HEK293T (cell line): ENCODE measurements at places on chromosomes 7 and 10.

DNA sequence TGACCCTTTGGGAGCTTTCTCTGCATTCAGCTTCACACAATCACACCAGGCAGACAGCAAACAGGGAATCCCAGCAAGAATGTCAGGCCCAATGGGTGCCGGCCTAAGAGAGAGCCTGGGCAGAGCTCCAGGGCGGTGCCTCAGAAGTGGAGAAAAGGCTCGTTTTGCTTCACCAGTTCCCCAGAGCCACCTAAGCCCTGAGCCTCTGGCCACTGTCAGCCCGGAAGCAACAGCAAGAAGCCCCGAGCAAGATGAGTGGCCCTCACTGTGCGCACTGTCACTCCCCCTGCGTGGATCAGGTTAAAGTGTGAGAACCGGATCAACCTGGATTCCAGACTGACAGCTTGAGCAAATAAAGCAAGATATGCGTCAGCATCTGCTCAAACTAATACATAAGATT lies 14.7 kb downstream of the CNPY1 start:
- DNase-seq = no peak

GRCh38 chr10:80210259-80210658 lies 4.9 kb upstream of the ANXA11 start:
- no peak for DNase-seq

DNA sequence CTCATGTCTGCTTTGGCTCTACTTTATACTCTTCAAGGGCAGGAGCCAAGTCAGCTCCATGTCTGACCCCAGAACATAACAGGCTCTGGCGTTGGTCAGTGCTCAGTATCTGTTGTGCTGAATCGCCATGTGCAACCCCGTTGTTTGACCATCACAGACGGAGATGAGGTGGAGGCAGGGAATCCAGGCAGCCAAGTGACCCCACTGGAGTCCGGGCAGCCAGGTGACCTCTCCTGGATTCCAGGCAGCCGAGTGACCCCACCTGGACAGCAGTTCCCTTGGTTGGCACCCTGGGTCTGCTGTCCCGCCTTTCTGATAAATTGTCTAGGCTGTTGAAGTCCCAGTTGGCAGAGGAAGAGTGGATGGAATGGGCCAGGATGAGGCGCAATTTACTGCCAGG lies 232.2 kb downstream of the TCERG1L start:
- no peak for DNase-seq

DNA sequence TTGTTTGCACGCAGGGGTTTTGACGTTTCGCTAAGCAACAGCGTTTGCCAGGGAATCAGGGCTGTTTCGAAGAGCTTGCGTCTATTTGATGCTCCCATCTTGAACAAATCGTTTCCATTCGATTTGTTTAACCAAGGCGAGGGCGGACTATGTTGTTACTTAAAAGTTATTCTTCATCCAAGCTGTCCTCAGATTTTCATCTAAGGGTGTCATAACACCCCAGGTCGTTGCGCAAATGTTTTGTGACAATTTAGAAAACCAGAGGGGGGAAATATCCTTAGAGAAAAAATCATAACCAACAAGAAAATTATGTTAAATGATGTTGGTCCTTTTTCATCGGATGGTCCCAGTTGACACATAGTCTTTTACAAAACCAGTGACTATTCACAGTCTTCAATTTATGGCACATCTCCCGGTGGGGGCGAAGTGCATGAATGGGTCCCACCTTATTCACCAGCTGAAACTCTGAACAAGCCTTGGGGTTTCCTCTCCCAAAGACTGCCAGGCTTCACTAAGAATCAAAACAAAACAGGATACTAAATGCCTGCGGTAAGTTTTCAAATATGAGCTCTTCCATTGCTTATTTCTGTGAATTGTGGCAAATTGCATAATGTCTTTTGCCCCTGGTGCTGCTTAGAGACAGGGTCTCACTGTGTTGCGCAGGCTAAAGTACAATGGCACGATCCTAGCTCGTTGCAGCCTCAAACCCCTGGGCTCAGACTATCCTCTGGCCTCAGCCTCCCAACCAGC lies 109.9 kb downstream of the REEP3 start:
- no peak for DNase-seq

DNA sequence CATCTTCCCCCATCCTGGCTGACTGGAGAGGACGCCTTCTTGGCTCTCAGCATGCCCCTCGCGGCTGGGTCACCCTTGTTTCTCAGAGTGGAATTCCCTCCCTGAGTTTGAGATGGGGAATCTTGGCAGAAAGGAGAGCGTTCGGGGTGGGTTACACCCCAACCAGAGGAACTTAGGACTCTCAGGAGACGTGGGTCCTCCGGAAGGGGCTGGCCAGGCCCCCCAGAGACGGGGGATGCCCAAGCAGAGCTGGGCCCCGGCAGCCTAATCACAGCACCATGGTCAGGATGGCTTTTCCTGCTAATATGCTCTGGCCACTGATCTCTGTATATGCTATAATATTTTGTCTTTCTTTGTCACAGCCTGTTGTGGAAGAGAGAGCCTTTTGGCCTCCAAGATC lies 214.3 kb downstream of the WDR37 start:
- DNase-seq = no peak

GRCh38 chr10:75400771-75401568 lies 594 bp downstream of the ZNF503 start:
- DNase-seq = no peak

DNA sequence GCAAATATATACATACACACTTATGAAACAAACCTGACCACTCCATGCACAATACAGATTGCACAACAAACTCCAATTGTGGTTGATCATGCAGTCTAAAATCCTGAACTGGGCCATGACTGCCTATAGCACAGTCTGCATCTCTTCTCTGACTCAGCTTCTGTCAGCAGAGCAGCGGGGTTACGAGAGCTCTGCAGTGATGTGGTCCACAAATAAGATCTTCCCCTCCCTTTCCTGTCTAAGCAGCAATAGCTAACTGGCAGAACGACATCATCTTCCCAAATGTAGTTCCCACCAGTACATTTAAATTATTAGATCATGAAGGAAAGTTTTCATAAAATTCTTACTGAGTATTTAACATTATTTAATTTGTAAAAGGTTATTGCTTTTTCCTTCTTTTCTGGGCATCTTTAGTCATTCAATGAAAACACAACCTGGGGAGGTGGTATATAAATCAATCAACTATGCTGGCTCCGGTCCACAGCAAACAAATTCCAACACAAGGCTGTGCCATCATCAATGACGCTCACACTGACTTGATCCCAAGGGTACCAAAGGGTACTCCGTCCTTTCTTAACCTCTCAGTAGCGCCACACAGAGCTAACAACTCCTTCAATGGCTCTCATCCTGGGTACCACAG lies 17.1 kb downstream of the ARHGAP21 start:
- peak; percentile 40 for DNase-seq

DNA sequence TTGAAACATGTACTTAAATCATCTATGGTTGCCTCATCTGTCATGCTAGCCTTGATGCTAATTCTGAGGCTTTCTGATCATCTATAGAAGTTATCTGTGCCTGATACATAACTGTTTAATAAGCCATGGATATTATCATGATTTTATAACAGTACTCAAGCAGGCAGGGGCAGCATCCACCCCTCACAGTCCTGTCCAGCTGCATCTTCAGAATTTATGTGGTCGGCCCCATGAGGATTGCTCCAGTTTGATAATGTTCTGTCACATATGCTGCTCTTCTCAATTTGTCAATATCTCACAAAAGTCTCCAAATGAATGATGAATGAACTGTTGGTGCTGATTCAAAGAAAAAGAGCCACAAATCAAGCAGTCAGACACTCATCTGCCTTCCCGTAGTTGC lies 335.1 kb upstream of the POM121L12 start:
- DNase-seq = no peak

GRCh38 chr10:33897291-33897752 lies 562.9 kb upstream of the NRP1 start:
- no peak for DNase-seq

DNA sequence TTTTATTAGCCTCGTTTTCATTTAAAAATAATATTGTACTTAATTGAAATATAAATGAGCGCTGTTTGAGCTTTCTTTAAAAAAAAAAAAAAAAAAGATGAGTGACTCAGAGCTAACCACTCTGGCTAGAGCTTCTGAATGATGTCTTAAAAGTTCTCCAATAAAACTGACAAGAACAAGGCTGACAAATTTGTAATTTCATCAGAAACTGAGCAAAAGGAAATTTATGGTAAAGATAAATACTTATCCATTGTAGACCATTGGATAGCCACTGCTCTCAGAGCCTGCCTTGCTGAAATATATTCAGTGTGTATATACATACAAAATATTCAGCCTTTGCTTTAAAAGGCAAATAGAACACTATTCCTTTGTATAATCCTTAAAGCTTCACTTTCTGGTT lies 91.2 kb upstream of the OIT3 start:
- DNase-seq = no peak

DNA sequence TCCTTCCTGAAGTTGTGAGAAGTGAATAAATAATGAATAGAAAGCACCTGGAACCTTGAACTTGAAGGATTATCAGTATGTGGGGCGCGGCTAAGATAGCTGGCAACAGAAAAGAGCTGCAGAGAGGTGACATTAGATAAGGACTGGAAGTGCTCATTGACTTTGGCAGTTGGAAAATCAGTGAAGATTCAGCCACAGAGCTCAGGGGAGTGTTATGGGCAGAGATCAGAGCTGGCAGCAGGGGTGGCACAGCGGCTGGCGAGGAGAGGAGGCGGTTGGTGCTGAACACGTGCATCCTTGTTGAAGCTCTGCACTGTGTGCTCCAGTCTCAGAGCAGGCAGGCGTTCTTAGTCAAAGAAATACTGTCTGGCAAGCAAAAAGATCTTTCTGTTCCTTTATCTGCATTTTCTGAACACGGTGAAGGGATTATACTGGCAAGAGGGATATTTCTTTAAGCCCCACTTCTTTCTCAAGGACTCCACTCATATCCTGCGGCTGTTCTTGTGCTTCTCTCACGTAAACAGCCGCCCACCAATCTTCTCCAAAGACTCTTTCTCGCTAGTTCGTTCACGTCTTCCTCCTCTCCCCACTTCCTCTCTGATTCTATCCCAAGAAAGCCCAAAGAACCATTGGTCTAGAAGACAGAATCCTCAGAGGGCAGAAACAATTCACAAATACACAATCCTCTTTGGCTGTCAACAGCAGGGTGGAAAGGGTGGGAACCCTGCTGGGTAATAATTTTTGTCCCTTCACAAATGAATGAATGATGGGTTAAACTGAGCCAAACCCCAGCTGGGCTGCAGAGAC lies 38.6 kb upstream of the ADD3 start:
- DNase-seq = no peak

- no peak for DNase-seq
Measured at GRCh38 chr7:155713384-155713783, 68.9 kb downstream of the RBM33 start.

DNA sequence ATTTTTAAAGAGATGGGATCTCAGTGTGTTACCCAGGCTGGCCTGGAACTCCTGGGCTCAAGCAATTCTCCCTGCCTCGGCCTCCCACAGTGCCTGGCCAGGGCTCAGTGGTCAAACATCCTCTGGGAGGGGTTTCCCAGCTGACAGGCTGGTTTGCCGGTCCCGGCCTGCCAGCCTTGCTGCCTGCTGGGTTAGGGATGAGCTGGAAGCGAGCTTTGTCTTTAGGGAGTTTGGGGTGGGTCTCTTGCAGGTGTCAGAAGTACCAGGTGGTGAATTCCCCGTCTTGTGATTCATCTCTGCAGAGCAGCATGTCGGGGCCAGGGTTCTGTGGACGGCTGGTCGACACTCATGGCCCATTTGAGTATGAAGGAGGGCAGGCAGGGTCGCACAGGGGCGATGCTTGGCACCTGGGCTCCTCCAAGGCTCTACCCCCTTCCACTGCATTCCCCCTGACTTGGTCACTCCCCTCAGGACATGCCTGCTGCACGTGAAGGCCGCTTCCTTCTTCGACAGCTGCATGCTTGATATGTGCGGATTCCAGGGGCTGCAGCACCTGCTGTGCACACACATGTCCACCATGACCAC lies 30.3 kb downstream of the ZAN start:
- DNase-seq = no peak

DNA sequence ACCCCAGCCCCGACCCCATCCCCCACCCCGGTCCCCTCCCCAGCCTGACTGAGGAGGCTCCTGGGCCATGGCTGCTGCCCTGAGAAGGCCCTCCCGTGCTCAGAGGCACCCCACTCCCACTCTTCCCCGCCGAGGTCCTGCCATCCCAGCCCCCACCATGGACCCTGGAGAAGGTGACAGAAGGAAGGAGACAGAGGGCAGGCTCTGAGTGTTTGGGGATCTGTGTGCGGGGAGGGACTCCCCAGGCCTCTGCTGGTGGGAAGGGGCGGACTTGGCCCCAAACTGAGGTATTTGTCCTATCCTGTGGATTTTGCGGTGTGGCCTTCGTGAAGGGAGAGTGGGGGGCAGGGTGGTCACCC lies 53.4 kb downstream of the PWWP2B start:
- no peak for DNase-seq

DNA sequence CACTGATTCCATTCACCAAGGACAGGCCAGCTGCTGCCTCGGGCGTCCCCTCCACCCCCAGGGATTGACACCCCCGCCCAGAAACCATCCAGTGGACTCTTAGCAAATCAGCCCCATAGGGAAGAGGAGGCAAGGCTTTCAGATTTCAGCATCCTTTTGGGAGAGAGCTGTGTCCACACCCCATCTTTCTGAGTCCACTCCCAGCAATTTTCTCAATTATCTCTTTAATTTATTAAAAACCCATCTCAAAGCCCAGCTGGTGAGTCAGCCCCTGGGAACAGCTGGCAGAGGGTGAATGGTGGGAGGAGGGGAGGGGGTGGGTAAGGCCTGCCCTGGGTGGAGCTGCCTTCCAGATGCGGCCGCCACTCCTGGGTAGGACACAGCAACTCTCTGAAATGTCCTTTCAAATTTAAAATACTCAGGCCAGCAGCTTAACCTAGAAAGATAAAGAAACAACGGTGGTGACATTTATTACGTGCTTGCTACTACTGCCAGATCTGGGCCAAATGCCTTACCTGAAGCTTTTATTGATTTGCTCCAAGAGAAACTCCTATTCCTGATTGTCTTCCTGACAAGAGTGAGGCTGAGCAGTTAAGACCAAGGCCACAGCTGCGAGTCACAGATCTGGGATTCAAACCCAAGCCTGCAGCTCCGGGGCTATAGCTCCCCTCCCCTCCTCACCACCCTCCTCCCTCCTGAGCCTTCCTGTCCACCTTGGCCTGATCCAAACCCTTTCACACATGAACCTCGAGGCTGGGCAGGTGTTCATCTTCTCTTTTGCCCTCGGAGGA lies 120.4 kb downstream of the RGS10 start:
- no peak for DNase-seq

DNA sequence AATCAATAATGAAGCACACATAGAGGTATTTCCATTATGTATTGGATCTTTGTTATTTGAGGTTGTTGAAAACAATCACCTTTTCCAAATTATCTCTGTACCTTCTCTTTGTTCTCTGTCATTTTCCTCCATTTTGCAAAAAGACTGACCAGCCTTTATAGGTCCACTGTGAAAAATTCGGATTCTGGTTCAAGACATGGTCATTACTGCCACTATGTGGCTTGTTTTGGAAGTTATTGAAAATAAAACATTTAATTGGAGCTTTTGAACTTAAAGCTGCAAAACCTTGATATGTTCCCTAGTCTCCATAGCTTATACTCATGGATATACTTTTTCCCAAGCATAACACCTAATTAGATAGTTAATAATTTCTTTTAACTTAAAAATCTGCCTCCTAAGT lies 1094.4 kb downstream of the NRG3 start:
- no peak for DNase-seq

- no peak for DNase-seq
Measured at GRCh38 chr7:114354306-114354705, 60.3 kb upstream of the FOXP2 start.

GRCh38 chr10:74585231-74586087 lies 240.9 kb upstream of the KAT6B start:
- DNase-seq = peak; percentile 15
